ENCODE measurements at places on chromosomes 4 and X.

DNA sequence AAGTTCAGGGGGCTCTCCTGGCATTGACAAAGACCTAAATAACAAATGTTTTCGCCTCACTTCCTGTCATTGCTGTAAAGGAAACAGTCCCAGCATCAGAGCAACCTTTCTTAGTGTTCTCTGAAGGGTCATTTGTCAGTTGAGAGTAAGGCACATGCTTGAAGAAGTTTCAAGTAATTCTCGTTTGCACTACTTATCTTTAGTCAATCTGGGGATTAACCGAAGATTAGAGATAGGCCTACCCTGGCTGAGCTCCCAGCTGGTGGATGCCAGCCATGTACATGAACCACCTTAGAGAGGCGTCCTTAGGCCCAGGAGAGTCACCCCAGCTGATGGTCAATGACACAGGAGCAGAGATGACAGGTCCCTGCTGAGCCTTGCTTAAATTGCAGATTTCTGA lies 189.9 kb upstream of the PGRMC2 start:
- no peak for DNase-seq

DNA sequence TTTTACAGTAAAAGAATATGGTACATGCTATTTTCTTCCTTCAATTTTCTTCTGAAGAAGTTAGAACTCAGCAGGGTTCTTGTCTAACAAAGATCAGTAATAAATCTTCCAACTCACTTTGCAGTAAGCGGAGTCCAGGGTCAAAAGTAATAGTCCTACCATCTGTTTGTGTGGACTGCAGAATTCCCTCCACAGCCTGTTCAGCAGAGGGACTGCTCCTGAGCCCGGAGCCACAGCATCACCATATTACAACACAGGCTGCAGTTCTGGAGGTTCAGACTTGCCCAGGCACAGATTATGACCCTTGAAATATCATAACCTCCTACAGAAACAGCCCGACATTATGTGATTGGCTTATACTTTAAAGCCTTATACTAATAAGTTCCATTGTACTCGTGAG lies 10.3 kb downstream of the FHDC1 start:
- no peak for DNase-seq

GRCh38 chr4:117383468-117383867 lies 298.1 kb upstream of the TRAM1L1 start:
- no peak for DNase-seq

DNA sequence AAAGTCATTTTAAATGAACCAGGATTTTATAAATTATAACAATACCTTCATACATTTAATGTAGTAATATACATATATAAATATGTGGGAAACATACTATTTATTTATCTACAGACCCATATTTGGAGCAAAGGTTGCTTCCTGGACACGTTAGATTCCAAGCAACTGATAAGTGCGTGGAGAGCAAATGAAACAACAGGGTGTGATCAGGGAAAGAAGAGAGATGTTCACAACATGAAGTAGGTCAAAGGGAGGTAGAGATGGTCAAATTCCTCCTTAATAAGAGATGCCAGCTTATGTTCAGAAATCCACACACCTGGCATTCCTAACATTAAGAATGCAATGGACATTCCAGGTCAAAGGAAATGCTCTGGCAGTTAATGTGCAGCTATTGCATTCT lies 53.1 kb upstream of the HPGD start:
- DNase-seq: no peak

- DNase-seq: no peak
Measured at GRCh38 chrX:133529578-133529977, 114.3 kb upstream of the GPC4 start.

DNA sequence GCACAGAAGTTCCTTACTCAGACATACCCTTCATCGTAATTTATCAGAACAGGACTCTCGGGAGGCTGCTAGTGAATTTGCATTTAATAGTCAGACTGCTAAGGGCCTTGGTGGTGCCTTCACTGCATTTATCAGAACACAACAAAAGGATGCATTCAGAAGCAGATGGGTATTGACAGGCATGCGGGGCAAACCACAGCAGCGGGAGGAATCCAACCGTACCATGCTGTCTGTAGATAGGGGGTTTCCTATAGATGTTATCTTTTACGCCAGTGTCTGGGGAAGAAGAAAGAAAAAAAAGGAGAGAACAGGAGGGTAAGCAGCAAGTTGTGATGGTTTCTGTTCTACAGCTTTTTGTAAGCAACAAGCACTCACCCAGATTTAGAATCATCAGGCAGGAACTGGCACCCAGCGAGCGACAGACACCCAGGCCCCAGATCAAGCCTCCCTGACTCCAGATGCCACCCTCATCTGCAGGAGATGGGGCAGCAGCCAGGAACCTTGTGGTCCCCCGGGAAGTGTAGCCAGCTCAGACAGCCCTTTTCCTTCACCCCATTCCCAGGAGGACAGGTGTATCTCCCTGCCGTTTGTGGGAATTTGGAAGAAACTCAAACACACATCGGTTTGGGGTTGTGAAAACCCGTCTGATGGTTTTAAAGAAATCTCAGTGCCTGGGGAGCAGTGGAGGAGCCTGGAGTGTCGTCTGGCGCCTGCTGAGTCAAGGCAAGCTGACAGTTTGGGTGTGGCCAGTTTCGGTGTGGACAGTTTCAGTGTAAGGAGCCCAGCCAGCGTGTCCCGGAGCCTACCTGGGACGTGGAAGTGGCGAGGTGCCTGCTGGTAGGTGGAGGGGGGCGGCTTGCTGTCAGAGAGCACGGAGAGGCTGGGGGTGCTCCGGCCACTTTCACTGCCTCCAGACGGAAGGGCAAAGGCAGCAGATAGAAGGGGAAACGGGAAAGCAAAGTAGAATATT lies 80.0 kb upstream of the AFAP1 start:
- DNase-seq: no peak
